ENCODE measurements at places on chromosomes 6 and 20.

DNA sequence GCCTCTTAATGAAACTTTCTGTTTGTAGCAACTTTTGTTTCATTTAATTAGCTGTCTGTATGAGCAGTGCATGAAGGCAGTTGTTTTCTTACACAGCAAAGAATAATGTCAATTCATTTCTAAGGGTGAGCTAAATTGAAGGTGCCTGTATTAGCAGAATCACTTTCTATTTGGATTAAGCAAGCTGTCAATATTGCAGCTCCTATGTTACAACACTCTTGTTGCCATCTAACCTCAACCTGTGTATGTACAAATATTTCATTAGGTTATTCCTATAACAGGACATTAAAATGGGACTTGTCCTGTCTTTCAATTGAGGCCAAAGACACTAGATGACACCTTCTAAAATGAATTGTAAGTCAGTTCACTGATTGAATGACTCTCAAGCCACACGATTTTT is 647.5 kb downstream of the UTRN start:
- no peak for DNase-seq

- DNase-seq = no peak
Measured at GRCh38 chr6:35782424-35782823, 1.6 kb downstream of the CLPSL1 start.

- no peak for DNase-seq
Measured at GRCh38 chr6:124400261-124400999, 561.8 kb upstream of the RNF217 start.

DNA sequence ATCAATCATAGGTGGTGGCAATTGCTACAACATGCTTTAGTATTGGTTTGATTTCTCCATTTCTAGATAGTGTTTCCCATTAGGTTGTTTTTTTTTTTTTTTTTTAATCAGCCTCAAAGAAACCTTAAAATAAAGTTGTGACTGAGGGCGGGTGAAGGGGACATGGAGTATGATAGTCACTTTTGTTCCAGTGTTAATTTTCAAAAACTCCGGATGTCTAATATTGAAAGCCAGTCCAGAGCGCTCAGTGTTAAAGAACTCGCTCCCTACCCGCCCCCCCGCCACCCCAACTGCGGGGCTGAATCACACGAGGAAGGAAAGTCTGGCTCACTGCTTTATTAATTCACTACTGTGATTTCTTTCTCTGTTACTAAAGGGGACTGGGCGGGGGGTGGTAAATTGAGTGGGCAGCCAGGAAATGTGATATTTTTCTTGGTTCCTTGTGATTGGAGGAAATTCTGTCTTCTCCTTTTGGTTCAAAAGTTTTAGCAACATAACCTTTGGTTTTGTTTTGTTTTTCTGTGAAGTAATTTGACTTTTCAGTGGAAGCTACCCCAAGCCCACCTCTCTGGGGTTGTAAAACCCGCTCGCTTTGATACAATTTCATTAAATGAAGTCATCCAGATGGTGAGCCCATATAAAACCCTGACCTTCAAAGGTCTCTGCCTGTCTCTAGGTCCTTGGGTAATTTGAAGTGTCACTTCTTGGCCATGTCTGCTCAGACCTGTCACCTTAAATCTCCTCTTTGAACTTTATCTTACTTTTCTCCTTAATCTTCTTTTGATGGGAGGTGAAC is 38.0 kb downstream of the TNFAIP3 start:
- no peak for DNase-seq

DNA sequence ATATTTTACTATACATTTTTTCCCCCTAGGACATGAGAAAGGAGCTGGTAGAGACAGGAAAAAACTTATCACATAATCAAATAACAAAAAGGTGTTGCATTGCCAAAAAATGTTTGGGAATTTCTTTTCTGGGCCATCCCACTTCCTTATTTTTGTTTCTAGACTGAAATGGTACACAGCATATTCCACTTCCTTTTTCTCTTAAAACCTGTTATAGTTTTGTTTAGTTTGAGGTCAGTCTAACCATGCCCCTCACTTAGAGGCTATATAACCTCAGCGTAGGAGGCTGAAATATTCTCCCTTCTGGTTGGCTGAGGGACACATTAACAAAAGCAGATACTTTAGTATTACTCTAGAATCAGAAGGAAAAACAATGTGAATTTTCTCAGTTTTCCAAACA is 323.9 kb downstream of the GJA1 start:
- DNase-seq = no peak

DNA sequence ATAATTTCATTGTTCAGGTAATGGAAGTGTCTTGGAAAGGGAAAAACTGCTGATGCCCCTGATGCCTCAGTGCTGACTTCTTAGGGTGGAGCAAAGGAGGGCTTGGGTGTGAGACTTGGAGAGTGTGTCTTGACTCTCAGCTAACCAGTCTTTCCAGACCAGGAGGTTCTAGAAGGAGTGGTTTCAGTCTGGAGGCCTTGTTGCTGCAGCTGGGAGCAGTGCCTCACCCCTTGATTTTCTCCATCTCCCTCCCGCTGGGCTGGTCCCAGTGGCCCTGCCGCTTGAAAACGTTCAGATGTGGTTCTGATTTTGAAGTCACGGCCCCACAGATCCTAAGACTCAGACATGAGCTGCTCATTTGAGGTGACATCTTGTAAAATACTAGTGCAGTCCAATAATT is 5.4 kb downstream of the DSP start:
- no peak for DNase-seq

GRCh38 chr6:79614326-79615305 is 16.5 kb upstream of the SH3BGRL2 start:
- DNase-seq = no peak

Measured in cortex of kidney (tissue), 1 donor.